ENCODE measurements at places on chromosomes 2 and 18. TPM values are rescaled to one million over a fixed set of nuclear protein-coding genes. Genes with fewer than 3 reads are reported as not detected.
A peak's percentile ranks its signal among the peaks of the same experiment; 100 is the strongest.

GRCh38 chr2:198254536-198255090 is 450.2 kb downstream of the PLCL1 start:
- DNase-seq = no peak

DNA sequence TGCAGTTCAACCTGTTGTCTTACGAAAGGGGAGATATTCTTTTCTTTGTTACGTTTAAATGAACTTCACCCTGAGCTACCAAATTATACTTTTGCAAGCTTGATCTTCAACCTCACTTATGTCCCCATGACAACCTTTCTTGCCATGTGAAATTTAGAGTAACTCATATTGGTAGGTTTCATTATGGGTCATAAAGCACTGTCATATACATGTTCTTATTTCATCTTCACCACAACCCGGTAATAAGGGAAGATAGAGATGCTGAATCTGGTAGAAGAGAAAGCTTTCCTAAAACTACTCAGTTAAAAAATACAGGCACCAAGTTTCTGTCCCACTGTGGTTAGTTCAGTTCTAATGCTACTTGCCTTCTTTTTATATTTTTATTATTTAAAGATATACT is 208.5 kb upstream of the NRP2 start:
- no peak for DNase-seq

Gene ALLC
- 0.11 TPM for total RNA-seq

DNA sequence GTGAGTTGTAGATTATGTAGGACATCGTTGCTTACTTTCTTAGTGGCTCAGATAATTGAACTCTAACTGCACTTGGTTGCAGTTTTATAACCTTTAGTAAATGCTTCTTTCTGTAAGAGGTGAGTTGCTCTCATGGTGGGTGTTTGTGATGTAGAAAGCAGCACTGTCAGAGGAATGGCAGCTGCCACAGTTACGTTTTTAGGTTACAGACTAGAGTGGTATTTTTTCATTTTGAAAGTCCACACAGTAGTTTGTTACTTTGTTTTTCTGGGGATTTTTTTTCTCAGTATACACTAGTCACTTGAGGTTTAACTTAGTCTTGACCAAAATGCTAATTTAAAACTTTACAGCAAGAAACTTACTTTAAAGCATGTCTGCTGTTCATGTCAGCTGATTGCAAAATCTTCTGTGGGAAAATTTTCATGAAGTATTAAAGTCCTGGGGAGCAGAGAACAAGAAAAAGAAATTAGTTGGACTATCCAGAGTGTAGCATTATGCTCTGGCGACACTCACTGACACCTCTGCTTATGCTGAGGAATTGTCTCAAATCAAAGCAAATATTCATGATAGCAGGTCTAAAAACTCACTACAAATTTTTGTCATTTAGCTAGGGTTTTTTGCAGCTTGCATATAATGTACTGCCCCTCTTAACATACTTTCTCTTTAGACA is 14.8 kb downstream of the AFTPH start:
- no peak for DNase-seq

Gene ANKRD30B
- total RNA-seq = not detected

- DNase-seq = no peak
Observed at GRCh38 chr18:79598633-79599175, 80.9 kb upstream of the CTDP1 start.

Gene TRMT61B
- 29.7 TPM for total RNA-seq

DNA sequence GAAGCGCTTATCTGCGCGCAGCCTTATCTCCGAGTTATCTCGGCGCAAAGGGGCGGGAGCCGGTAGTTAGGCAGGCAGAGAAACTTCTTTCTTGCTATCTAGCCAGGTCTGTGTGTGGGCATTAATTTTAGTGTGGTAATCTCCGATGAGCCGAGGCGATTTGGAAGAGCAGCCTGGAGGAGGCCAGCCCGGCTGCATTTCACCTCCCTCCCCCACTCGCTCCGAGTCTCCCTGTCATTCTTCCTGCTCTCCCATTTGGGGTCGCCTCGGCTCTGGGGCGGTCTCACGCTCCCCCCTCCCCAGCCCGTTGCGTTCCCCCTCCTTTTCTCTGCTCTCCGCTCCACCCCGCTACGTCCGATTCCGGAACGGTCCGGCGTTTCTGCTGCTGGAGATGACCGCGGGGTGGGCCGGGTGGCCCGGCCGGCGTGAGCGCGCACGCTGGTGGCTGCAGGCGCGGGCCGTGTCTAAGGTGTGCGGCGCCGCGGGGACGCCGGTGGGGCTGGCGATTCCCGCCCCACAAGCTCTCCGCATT is 566 bp downstream of the GATA6 start:
- DNase-seq = peak; percentile 7

GRCh38 chr2:75788154-75788553 is 77.4 kb upstream of the GCFC2 start:
- DNase-seq = no peak

DNA sequence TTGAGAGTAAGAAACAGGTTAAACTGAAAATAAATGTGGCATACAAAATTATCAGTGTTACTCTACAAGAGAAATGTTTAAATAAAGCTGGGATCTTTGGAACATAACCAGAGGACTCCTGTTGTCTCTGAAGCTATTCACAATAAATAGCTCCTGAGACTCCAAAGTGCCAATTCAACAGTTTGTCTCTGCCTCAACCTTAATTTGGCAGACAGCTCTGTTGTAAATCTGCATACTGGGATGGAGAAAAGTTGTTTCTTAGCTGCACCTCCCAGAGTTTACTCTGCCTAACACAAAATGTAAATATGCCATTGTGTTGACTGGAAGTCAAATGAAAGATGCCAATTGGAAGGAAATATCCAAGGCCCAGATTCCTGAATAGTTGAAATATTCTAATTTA is 238.5 kb upstream of the EPHA4 start:
- no peak for DNase-seq

GRCh38 chr2:39000552-39000951 is 110.9 kb downstream of the ARHGEF33 start:
- no peak for DNase-seq

DNA sequence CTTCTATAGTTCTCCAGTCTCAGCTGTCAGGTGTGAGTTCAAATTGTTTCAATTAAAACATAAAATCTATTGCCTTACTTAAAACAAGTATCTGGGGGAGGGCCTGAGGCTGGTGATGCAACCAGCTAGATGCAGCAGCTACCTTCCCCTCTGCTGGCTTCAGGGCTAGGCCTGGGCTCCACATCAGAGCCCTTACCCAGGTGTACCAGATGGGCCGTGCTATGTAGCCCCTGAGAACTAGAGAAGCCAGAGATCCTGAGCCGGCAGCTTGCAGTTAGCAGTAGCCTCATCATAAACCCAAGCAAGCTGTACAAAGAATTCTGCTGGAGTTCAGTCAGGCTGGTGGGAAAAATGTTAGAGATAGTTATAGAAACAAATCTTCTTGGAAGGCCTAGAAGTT is 97.7 kb upstream of the ACAA2 start:
- no peak for DNase-seq

DNA sequence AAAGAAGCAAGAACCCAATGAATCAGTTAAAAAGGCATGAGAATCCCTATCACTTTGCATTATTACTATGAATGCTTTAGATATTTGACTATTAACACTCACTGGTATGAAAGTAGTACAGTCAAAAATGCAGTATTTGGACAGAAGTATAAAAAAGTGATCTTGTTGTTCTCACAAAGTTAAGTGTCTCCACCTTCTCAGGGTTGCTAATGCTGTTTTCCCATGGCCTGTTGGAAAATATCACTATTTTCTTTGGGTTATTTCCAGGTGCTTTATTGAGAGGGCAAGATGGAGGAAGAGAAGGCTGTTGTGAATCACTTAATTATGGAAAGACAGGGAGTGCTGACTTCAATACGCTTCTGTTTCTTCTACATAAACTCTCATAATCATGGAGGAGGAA is 13.6 kb upstream of the CREB1 start:
- DNase-seq = no peak

Gene MREG
- 26.4 TPM for total RNA-seq

- no peak for DNase-seq
Observed at GRCh38 chr2:54834721-54835120, 111.3 kb downstream of the EML6 start.

- DNase-seq = no peak
Observed at GRCh38 chr2:70886541-70886987, 49.1 kb upstream of the ATP6V1B1 start.

DNA sequence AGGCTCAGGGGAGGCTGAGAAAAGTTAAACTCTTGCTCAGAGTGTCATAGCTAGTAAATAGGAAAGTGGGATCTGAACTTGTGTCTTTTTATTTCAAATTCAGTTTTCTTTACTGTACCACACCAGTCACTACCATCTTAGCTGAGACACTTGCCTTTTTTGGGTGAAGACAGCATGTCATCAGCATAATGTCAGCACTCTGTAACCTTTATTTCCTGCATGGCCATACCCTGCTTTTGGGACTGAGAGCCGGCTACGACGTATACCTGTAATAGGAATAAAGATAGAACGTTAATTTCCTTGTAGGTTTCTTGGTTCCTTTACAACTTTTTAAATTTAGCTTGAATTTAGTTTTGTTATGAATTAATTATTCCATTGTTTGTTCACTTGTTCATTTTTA is 202.8 kb downstream of the BABAM2 start:
- no peak for DNase-seq

- DNase-seq = peak; percentile 41
Observed at GRCh38 chr2:70258532-70258875, 567 bp downstream of the PCYOX1 start.

Gene FMNL2
- total RNA-seq = 66.5 TPM

Gene GKN1
- not detected for total RNA-seq

DNA sequence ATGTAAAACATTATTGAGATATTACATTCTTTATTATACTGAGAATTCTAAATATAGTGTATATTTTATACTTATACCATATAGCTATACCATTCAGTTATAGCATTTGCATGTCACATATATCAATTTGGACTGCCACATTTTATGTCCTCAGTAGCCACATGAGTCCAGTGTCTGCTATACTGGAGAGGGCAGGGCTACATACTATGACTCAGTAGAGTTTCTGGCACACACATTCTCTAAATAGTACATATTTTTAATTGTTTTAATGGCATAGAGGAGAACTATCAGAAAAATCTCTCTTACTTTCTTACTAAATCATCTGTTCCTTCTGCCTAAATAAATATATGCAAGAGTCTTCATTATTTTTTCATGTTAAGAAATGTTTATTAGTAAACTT is 55.4 kb upstream of the COL5A2 start:
- DNase-seq = no peak

Gene ARHGEF4
- 0.11 TPM for total RNA-seq

GRCh38 chr18:23636071-23636399 is 26.7 kb downstream of the ANKRD29 start:
- DNase-seq = peak; percentile 31

GRCh38 chr2:54428108-54428831 is 27.9 kb upstream of the SPTBN1 start:
- no peak for DNase-seq

Gene NPAS2
- total RNA-seq = 14.8 TPM

Gene REG3A
- total RNA-seq = not detected

GRCh38 chr2:62547854-62548253 is 41.9 kb upstream of the TMEM17 start:
- DNase-seq = no peak

Gene SGPP2
- total RNA-seq = not detected

Gene NDUFAF7
- total RNA-seq = 39.4 TPM

GRCh38 chr2:239846789-239847676 is 178.1 kb downstream of the NDUFA10 start:
- no peak for DNase-seq

DNA sequence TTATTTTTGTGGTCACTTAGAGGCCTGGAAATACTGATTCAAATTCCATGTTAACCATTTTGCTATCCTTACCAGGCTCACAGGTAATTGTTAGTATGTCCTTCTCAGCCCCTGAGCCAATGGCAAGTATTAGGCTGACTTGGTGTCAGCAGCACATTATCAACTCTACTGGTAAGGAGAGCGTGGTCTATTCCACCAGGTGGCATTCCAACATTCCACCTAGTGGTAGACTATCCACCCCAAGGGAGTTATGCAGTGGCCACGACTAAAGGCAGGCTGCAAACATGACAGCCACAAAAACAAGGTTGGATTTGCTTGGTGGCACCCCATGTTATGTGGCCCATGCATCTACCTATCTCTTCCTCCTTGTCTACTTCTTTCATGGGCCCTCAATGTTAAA is 31.8 kb upstream of the GCC2 start:
- peak; percentile 80 for DNase-seq

DNA sequence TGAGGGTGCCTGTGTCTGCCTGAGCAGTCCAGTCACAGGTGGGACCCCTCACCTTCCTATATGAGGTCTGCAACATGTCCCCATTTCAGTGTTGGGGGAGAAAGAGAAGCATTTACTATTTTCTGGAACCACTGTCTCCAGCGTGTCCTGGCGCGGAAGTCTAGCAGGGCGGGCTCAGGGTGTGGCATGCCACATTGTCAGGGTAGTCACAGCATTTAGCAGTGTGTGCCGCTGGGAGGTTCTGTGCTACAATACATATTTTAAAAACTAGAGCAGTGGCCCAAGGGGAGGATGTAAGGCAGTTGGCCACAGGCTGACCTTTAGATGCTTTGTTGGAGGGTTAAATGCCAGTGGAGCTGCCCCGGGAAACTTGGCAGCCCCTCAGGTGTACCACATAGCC is 12.5 kb downstream of the UBE2F start:
- DNase-seq = no peak
